Amniotic stem cell (primary cell): ENCODE measurements at places on chromosomes 3 and 15.

- no peak for DNase-seq
Observed at GRCh38 chr15:54305138-54305537, 326.9 kb downstream of the UNC13C start.

DNA sequence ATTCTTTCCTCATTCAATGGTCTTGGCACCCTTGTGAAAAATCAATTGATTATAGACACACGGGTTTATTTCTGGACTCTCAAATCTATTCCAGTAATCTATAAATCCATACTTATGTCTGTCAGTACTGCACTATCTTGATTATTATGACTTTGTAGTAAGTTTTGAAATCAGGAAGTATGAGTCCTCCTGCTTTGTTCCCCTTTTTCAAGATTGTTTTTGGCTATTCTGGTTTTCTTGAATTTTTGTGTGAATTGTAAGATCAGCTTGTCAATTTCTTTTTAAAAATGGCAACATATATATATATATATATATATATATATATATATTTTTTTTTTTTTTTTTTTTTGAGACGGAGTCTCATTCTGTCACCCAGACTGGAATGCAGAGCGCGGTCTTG, 32.3 kb upstream of the CFAP20DC start:
- DNase-seq = no peak

DNA sequence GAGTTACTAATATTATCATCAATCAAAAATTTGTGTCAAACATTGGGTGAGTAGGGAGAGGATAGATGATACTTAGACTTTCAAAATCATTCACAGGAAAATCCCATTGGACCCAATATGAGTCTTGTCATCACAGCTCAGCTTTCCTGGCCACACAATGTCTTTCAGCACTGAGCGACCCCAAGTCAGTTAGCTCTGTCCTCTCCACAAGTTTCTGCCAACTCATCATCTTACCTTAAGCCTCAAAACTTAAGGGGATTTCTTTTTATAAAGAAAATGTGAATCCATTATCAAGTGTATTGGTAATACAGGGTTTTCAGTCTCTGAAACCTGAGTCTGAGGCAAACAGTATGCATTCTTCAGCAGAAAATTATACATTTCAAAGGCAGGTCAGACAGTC, 55.8 kb downstream of the SUMF1 start:
- DNase-seq = no peak

DNA sequence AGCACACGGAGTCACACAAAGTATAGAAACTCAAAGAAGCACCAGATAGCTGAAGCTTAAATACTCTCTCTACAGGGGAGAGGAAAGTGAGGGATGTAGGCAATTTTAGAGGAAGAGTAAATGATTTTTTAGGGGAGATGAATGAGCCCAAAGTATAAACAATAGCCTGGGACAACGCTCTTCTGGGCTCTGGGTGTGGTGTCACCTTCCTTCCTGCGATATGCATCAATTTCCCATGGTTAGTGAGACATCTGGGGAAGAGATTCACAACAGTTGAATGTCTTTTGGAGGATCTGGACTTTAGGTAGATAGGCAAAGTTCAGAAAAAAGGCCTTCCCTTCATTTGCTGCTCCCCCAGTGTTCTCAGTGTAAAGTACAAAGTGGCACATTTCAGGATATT, 125.2 kb downstream of the EFHB start:
- DNase-seq = no peak

DNA sequence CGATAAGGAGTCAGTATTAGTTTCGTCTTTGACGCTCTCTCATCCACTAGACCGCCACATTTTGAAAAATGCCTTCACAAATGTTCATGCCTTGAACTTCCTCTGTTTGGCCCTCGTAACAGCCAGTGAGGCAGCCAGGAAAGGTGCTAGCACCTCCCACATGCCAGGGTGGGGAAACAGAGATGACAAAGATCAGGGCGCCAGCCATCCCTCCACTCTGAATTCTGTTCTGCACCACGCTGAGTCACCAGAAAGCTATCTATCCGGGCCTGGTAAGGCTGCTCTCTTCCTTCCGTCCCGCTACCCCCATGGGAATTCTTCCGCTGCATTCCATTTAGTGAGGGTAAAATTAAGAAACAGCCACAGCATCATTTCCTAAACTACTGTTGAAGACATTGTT, 31.3 kb upstream of the BCL2L10 start:
- peak; percentile 38 for DNase-seq

DNA sequence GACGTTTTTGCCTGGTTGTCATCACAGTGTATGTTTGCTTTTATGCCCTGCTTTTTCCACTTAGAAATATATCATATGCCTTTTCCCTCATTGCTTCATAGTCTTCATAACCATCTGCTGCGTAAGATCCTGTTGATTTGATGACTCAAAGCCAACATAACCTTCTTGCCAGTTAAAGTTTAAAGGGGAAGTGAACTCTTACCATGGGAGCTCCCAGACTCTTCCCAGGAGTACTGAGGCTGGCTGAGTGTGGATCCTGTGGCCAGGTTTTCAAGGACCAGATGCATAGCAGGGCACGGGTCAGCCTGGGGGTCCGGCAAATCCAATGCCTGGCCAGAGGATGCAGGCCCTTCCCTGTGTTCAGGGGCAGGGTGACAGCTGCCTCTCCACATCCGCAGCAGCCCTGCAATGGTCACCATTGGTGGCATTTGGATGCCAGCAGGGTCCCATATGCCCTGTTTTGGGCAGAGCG, 42.0 kb upstream of the SACM1L start:
- DNase-seq = peak; percentile 83

DNA sequence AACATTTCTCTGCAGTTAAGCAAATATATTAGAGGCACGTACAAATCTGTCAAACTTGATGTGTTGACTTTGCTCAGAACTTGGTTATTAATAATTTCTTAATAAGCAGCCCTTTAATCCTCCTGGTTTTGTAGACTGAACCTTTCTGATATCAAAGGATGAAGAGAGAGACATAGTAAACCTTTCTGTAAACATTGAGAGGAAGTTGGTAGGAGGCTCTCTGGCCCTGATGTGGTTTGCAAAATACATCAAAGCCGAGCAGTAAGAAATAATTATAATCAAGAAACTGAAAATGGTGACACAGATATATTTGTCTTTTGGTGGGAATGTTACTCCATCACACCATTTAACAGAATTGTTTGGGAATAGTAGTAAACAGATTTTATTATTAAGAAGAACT, 111.9 kb downstream of the OXSM start:
- DNase-seq = no peak

DNA sequence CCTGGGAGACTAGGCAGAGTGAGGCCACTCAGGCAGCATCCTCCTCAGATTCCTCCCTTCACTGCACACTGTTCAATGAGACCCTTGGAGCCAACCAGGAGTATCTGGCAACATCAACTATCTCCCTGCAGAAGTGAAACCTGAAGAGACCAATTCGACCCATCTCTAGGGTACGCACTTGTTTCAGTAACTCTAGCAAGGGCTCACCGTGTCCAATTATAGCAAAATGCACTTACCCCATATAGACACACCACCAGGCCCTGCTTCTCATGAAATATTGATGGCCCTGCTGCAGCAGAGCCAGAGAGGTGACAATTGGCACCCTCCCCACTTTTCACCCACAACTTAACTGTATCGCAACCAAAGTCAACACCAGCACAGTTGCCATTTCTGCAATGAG, 196.1 kb upstream of the IGF1R start:
- DNase-seq = no peak

DNA sequence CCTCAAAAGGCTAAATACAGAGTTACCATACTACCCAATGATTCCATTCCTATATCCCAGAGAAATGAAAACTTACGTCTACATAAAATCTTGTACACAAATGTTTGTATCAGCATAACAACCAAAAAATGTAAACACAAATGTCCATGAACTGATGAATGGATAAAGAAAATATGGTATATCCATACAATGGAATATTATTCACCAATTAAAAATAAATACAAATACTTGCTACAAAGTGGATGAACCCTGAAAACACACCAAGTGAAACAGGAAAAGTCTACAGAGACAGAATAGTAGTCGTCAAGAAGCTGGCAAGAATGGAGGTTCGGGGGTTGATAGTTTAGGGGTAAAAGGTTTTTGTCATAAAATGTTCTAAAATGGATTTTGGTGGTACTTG, 54.0 kb upstream of the ANKRD28 start:
- DNase-seq = no peak

DNA sequence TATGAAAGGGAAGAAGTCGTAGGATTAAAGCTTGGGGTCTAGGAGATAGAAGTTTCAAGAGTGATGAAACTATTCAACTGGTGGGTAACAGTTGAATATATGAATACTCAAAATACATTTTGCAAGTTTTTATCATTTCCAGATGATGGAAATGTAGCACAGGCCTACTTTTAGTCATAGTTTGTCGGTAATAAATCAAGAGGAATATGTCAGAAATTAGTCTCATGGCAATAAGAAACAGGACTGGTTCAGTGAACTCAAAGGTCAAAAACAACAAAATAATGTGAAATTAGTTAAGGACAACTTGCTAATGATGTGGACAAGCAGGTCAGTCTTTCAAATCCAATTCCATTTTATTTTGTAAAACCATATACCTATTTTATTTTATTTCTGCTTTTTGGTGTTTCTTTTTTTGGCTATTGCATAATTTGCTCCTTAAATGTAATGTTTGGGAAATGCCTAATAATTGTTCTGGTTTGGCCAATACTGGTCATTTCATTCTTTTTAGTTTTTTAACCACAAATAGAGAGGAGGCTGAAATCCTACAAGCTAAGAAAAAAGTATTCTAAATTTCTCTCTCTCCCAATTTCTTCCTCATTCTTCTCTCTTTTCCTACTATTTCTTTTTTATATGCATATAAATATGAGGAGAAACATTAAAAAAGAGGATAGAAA, 195.2 kb upstream of the ARHGEF26 start:
- DNase-seq = no peak
